Hypothalamus (tissue), 51 donors: ENCODE measurements at places on chromosomes 1 and 21.

DNA sequence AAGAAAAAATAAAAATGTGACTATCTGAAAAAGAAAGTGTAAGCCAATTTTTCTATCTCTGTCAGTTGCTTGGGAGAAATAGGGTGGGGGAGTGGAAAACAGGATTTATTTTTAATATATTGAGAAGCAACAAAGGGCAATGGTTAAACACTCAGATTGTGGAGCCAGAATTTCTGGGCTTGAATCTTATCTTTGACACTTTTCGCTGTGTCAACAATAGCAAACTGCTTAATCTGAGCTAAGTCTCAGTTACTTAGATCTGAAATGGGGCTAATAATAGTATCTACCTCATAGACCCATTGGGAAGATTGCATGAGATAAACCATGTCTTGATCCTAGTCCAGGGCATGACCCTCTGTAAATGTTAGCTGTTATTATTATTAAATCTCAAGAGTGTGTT is 468.1 kb downstream of the ADGRL2 start:
- DNase-seq = no peak

GRCh38 chr1:44733365-44733764 is 2.4 kb upstream of the RNU5D-1 start:
- no peak for DNase-seq

GRCh38 chr1:17014671-17015567 is 3.2 kb upstream of the ATP13A2 start:
- DNase-seq = no peak

GRCh38 chr1:233439721-233440120 is 112.2 kb downstream of the MAP3K21 start:
- no peak for DNase-seq

- no peak for DNase-seq
Observed at GRCh38 chr1:110829955-110830553, 42.9 kb upstream of the CD53 start.

DNA sequence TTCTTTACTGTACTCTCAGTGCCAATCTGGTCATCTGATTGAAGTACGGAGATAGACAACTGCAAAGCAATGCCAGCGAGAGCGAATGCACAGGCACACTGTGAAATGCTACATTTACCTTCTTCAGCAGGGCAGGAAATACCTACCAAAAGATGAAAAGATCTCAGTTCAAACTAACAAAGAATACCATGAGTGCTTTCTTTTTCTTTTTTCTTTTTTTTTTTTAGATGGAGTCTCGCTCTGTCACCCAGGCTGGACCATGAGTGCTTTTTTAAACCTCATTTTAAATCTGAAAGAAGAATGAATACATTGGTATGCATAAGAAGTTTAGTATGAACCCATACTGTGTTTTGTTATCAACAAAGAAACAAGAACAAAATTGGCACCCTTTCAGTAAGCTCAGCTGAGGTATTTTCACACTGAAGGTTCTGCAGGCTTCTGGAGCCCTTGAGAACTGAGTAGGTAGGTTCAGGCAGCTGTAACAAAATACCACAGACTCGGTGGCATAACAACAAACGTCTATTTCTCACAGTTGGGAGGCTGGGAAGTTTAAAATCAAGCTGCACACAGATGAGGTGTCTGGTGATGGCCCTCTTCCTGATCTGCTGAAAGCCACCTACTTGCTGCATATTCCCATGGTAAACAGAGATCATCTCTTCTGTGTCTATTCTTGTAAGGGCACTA is 1.7 kb upstream of the CHI3L2 start:
- no peak for DNase-seq

- DNase-seq = no peak
Observed at GRCh38 chr1:61756773-61757172, 14.5 kb downstream of the PATJ start.

- no peak for DNase-seq
Observed at GRCh38 chr1:30720271-30721223, 2.8 kb downstream of the MATN1 start.
